Thoracic aorta (tissue), 2 donors: ENCODE measurements at places on chromosomes 1 and 21. TPM values are rescaled to one million over a fixed set of nuclear protein-coding genes. Genes with fewer than 3 reads are reported as not detected.

TMOD4 gene
- total RNA-seq, result not detected

- no peak for DNase-seq
- H3K36me3 ChIP-seq, result no peaks in the 10 kb centered on the region
- no peak overlapping the region for H3K27ac ChIP-seq
- no peaks in the 10 kb centered on the region for H3K4me1 ChIP-seq
- H3K27me3 ChIP-seq, result no peaks in the 10 kb centered on the region
These were observed 8.2 kb downstream of the ZSWIM5 start for GRCh38 chr1:45198185-45198584.

- peaks cover 3% of the 10 kb centered on the region for H3K36me3 ChIP-seq
- no peak for DNase-seq
- H3K4me3 ChIP-seq, result no peak overlapping the region
- H3K27me3 ChIP-seq, result no peaks in the 10 kb centered on the region
- H3K4me1 ChIP-seq, result peaks cover 6% of the 10 kb centered on the region
These were observed 82.6 kb downstream of the GPR161 start for GRCh38 chr1:168054117-168054516.

DNA sequence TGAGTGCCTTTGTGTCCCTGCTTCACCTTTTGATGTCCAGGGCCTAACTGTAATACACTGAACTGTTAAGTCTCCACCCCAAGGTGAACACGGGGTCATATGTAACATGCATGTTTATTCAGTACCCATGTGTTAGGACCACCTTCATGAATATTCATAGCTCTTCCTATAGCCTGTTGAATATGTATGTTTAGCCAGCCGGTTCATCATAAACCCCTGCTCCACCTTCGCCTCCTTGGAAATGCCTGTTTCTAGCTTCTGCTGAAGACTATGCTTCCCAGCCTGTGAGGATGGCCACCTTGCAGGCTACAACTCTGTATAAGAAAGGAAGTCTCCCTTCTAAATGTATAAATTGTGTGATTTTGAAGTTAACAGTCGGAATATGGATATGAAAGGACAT, 69.3 kb downstream of the C1orf94 start:
- no peak overlapping the region for H3K4me3 ChIP-seq
- no peaks in the 10 kb centered on the region for H3K27me3 ChIP-seq
- no peaks in the 10 kb centered on the region for H3K4me1 ChIP-seq
- H3K36me3 ChIP-seq, result no peaks in the 10 kb centered on the region

LCE1D gene
- total RNA-seq, result not detected

- no peaks in the 10 kb centered on the region for H3K27me3 ChIP-seq
- H3K4me3 ChIP-seq, result no peak overlapping the region
- no peak overlapping the region for H3K27ac ChIP-seq
- peaks cover 8% of the 10 kb centered on the region for H3K4me1 ChIP-seq
These were observed 12.2 kb downstream of the ZNF697 start for GRCh38 chr1:119635811-119636390.

RPTN gene
- not detected for total RNA-seq

GRCh38 chr1:87451229-87451920, 122.7 kb downstream of the LMO4 start:
- no peaks in the 10 kb centered on the region for H3K27me3 ChIP-seq
- peaks cover 20% of the 10 kb centered on the region for H3K4me1 ChIP-seq
- H3K27ac ChIP-seq, result no peak overlapping the region
- DNase-seq, result no peak
- H3K36me3 ChIP-seq, result no peaks in the 10 kb centered on the region

GRCh38 chr1:206971029-206971655, 882 bp upstream of the FCAMR start:
- no peaks in the 10 kb centered on the region for H3K4me1 ChIP-seq
- H3K4me3 ChIP-seq, result no peak overlapping the region
- H3K27me3 ChIP-seq, result no peaks in the 10 kb centered on the region
- H3K36me3 ChIP-seq, result no peaks in the 10 kb centered on the region
- DNase-seq, result no peak

WNT4 gene
- not detected for total RNA-seq

EXTL1 gene
- not detected for total RNA-seq

GRCh38 chr1:116568662-116569380, 2.0 kb downstream of the CD58 start:
- peaks cover 30% of the 10 kb centered on the region for H3K4me1 ChIP-seq
- no peaks in the 10 kb centered on the region for H3K36me3 ChIP-seq
- H3K4me3 ChIP-seq, result peak overlapping the region; percentile 95
- no peak for DNase-seq
- no peak overlapping the region for H3K27ac ChIP-seq
- H3K27me3 ChIP-seq, result no peaks in the 10 kb centered on the region

GRCh38 chr1:164087906-164088453, 471.0 kb upstream of the PBX1 start:
- no peaks in the 10 kb centered on the region for H3K4me1 ChIP-seq
- H3K27ac ChIP-seq, result no peak overlapping the region
- no peaks in the 10 kb centered on the region for H3K27me3 ChIP-seq
- H3K4me3 ChIP-seq, result no peak overlapping the region
- no peaks in the 10 kb centered on the region for H3K36me3 ChIP-seq
- DNase-seq, result no peak

DNA sequence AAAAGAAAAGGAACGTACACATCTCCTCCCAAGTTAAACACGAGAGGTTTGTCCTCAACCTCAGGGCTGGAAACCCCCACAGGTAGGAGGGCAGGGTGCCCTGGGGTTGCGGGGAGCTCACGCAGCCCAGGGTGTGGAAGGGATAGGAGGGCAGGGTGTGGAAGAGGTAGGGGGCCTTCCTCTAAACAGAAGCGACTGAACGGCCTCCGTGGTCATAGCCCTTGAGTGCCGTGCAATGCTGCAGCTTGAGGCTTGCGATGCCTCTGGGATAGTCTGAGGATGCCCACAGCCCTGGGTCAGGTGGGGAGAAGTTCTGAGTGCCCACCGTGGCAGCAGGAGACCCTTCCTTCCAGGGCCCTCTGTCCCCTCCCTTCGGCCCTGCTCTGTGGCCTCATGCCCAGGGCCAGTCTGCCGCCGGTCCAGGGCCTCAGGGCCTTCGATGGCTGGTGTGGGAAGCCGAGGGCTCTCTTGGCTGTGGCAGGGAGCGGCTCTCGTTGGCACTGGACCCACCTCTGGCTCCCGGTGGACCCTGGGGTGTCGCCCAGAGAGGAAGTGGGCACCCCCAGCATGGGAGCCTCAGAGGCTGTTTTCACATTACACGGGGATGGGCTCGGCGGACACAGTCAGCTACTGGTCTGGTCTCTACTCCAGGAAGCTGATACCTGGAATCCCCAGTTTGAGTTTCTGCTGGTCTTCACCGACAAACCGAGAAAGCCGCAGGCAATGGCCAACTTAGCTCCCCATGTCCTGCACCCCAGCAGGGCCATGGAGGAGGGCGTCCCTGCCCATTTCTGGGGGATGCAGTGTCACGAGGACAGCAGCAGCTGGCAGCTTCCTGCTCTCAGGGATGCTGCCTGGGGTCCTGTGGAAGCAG, 6.4 kb upstream of the CDK11B start:
- H3K36me3 ChIP-seq, result peaks cover 28% of the 10 kb centered on the region
- no peak overlapping the region for H3K27ac ChIP-seq
- no peak overlapping the region for H3K4me3 ChIP-seq
- H3K27me3 ChIP-seq, result no peaks in the 10 kb centered on the region
- no peak for DNase-seq
- H3K4me1 ChIP-seq, result no peaks in the 10 kb centered on the region

GRCh38 chr1:114703242-114703641, 7.9 kb upstream of the AMPD1 start:
- H3K36me3 ChIP-seq, result peaks cover 24% of the 10 kb centered on the region
- H3K4me1 ChIP-seq, result no peaks in the 10 kb centered on the region
- no peak overlapping the region for H3K27ac ChIP-seq
- H3K4me3 ChIP-seq, result no peak overlapping the region
- H3K27me3 ChIP-seq, result no peaks in the 10 kb centered on the region

PHLDA3 gene
- 134 TPM for total RNA-seq

PLA2G2C gene
- not detected for total RNA-seq

AGMAT gene
- 0.21 TPM for total RNA-seq

TRNP1 gene
- 34.9 TPM for total RNA-seq

DNA sequence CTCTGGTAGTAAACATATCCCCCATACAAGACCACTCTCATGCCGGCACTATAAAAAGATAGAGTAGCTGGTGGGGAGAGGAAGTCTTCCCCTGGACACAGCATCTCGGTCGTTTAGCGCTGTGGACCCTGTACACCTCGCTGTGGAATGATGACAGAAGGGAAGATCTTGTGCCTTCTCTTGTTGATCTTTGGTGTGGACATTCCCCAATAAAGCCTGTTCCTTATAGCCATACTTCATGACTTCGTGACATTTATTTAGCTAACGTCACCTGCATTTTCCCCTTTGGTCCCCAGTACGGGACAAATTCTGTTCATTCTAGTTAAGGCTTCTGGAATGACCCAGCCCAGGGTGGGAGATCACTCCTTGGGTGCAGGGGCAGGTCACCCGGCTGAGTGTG, 24.9 kb upstream of the MAP10 start:
- no peaks in the 10 kb centered on the region for H3K27me3 ChIP-seq
- H3K4me3 ChIP-seq, result no peak overlapping the region
- H3K36me3 ChIP-seq, result no peaks in the 10 kb centered on the region
- DNase-seq, result no peak
- H3K27ac ChIP-seq, result no peak overlapping the region

DNA sequence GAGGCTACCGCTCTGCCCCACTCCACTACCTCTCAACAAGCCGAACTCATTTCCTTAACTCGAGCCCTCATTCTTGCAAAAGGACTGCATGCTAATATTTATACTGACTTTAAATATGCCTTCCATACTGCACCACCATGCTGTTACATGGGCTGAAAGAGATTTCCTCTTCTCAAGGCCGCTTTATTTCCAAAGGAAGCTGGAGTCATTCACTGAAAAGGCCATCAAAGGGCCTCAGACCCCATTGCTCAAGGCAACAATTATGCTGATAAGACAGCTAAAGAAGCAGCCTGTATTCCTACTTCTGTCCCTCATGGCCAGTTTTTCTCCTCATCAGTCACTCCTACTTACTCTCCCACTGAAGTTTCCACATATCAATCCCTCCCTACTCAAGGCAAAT, 6.9 kb upstream of the HPDL start:
- H3K27ac ChIP-seq, result no peak overlapping the region
- H3K36me3 ChIP-seq, result no peaks in the 10 kb centered on the region
- no peaks in the 10 kb centered on the region for H3K4me1 ChIP-seq

DNA sequence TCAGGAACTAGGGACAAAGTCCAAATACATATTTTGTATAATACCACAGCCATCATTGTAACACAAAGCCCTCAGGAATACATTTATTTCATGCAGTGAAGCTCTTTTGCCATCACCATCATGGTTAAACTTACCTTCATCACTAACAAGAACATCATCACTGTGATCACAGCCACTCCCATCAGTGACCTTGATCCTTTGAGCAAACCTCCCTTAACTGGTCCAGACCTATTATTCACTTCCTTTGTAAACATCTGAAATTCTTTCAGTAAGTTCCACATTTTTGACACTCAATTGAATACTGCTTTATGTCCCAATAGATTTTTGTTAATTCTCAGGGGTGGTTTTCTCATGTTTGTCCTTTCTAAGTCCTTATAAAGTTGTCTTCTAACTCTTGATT, 16.2 kb upstream of the KPRP start:
- no peak overlapping the region for H3K4me3 ChIP-seq
- H3K27me3 ChIP-seq, result no peaks in the 10 kb centered on the region
- DNase-seq, result no peak

- no peak overlapping the region for H3K4me3 ChIP-seq
- H3K27ac ChIP-seq, result no peak overlapping the region
- H3K4me1 ChIP-seq, result no peaks in the 10 kb centered on the region
These were observed 25.5 kb downstream of the KMO start for GRCh38 chr1:241557551-241558193.

ZBTB8A gene
- 5.6 TPM for total RNA-seq

KIF17 gene
- total RNA-seq, result 3.2 TPM

- H3K36me3 ChIP-seq, result no peaks in the 10 kb centered on the region
- no peak overlapping the region for H3K4me3 ChIP-seq
- no peaks in the 10 kb centered on the region for H3K27me3 ChIP-seq
- no peak for DNase-seq
- H3K27ac ChIP-seq, result no peak overlapping the region
These were observed 23.8 kb upstream of the LRRC8C start for GRCh38 chr1:89608984-89609725.

GRCh38 chr1:59990470-59990869, 63.9 kb upstream of the CYP2J2 start:
- DNase-seq, result no peak
- peaks cover 15% of the 10 kb centered on the region for H3K4me1 ChIP-seq
- H3K27me3 ChIP-seq, result no peaks in the 10 kb centered on the region
- H3K4me3 ChIP-seq, result no peak overlapping the region

DNA sequence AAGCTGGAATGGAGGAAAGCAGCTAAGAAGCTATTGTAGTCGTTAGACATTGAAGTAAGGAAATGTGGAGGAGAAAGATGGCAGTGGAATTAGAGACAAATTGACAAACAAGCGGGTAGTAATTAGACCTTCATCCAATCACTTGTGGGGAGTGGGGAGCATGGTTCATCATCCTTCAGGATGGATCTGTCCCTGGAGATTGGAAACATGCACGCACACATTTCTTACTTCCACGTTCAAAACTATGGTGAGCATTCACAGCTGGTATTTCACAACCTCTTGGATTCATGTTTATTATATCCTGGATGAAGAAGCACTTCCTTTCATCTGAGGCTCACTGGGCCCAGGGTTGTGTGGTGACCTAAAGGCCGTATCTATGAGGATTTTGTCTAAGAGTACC, 188.1 kb downstream of the ST6GALNAC3 start:
- no peak for DNase-seq
- H3K4me1 ChIP-seq, result no peaks in the 10 kb centered on the region
- H3K27ac ChIP-seq, result no peak overlapping the region
- no peaks in the 10 kb centered on the region for H3K36me3 ChIP-seq

DNA sequence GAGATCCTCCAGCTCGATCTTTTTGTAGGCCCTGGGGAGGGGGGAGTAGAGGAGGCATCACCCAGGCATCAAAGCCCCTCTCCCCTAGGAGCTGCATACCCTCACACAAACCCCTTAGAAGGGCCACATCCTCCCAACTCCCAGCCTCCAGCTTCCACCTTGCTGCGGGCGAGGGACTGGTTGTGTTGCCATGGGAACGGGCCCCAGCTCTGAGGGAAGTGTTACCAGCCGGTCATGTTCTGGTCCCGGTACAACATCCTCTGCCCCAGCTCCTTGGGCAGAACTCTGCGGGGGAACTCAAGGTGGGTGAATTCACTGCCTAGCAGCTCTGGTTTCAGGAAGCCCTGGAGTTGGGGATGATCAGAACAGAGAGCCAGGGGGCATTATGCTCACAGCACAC, 4.1 kb downstream of the PPM1J start:
- H3K36me3 ChIP-seq, result no peaks in the 10 kb centered on the region

DNA sequence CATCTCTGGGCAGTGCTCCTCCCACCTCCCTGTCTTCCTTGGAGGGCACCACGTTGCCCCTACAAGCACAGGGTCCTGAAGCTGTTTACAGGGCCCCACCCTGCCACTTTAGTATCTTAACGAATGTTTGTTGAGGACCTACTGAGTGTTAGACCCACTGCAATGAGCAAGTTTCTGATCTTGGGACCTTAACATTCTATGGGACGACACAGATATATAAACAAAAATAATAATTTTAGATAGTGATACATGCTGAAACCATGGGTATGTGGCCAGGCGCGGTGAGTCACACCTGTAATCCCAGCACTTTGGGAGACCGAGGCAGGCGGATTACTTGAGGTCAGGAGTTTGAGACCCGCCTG, 10.1 kb downstream of the ENTREP3 start:
- DNase-seq, result no peak
- no peaks in the 10 kb centered on the region for H3K27me3 ChIP-seq
- peaks cover 4% of the 10 kb centered on the region for H3K36me3 ChIP-seq
- peak overlapping the region; percentile 85 for H3K4me3 ChIP-seq
- H3K4me1 ChIP-seq, result peaks cover 33% of the 10 kb centered on the region

SIM2 gene
- total RNA-seq, result not detected

GRCh38 chr21:45880097-45881068, 101.2 kb upstream of the COL6A1 start:
- no peaks in the 10 kb centered on the region for H3K36me3 ChIP-seq
- H3K27ac ChIP-seq, result no peak overlapping the region
- DNase-seq, result peak; percentile 64
- no peaks in the 10 kb centered on the region for H3K4me1 ChIP-seq

GUCA2B gene
- not detected for total RNA-seq
